ENCODE measurements at places on chromosomes 2 and 18.

DNA sequence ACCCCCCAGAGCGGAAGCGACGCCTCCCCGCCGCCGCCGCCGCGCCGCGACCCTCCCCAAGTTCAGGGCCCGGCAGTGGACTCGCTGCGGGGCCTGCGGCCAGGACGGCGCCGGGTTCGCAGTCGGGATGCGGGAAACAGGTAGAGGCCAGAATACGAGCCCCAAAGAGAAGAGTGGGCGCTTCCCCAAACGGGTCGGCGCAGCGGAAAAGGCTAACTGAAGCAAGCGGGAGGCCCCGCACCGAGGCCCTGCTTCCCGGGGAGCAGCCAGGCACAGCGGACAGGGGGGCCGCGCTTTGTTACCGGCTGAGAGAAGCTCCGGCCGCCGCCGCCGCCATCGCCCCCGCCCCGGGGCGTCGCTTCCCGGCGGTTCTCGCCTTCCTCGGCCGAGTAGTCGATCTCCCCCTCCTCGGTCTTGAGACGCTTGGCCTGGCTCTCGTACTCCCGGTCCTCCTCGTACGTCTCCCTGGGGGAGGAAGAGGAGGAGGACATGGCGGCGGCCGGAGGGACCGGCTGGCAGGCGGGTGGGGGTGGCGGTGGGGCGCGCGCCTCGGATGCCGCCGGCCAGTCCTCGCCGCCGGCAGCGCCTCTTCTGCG is 494 bp downstream of the HNRNPLL start:
- DNase-seq, result peak; percentile 31

- peak; percentile 2 for DNase-seq
Measured at GRCh38 chr2:214706986-214707385, 102.5 kb downstream of the BARD1 start.

- peak; percentile 3 for DNase-seq
Measured at GRCh38 chr2:160294339-160294803, 94.3 kb upstream of the ITGB6 start.

DNA sequence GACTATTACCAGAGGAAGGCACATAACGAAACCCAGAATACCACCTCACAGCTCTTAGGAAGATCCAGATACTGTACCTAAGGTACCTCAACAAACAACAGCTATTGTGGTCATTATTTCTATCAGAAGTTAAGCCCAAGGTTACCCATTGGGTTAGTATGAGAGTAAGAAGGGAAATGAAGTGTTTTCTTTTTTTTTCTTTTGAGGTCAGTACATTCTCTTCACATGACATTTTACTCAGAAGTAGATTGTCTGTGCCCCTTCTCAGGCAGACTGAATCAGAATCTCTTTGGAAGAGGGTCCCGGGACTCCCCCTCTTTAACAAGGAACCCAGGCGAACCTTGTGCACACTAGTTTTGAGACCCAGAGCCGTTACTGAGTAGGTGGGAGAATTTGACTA is 233.7 kb upstream of the CXCR4 start:
- DNase-seq, result no peak

GRCh38 chr2:103364177-103364576 is 602.3 kb downstream of the TMEM182 start:
- no peak for DNase-seq
